ENCODE measurements at places on chromosomes 3 and 15.

DNA sequence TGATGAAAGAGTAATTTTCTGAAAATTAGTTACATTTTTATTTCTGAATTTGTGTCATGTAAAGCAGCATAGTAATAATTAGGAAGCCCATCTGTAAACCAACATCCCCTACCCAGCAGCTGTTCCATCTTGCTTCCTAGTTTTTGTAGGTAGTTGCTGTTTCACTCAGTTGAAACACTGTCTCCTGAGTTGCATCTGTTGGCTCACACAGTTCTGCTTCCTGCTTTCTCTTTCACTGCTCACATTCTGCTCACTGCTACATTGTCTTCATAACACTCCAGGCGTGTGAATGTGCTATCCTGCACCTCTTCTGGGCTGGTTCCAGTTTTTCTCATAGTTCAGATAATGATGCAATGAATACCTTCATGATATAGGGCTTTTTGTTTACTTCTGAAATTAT is 123.4 kb downstream of the EPHB1 start:
- DNase-seq = no peak

- DNase-seq = no peak
Measured at GRCh38 chr3:183924956-183925355, 40.3 kb upstream of the PARL start.

DNA sequence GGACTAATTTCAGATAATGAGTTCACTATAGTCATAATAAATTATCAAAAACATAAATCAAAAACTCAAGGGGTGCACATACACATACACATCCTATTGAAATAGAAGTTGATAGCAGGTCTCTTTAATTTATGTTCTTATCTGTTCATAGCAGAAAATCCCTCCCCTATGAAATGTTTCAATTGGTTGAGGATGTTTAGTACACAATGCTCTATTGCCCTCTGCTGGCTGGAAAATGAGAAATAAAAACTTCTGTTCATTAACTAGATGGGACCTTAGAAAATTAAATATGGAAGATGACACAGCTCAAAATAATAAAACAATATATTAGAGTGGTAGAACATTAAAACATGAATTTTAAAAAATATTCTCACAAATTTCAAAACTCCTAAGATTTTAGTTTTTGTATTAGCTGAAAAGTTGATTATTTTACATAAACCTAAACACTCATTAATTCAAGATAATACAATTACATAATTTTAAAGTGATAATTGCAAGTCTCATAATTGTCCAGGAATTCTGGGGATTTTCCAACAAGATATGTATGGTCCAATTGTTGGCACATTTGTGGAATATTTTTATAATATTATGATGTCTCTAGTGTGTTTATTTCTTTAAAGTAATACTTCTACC is 735.0 kb downstream of the ROBO1 start:
- peak; percentile 32 for DNase-seq

DNA sequence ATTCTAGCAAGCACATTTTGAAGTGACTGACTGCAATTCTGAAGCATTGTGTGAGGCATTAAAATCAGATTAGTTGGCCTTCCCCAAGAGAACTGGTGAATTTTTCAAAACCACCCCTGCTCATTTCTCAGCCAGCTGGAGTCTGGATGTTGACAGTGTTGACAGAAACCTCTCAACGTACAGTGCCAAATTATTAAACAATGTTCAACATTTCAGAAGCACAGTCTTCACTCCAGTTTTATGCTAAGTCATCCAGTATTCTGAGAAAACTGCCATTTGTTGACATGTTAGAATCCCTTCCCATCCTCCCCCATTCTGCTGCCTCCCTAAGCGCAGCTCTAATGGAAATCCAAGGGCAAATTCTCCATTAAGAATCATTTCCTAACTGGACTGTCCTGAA is 369.3 kb upstream of the TRIM42 start:
- DNase-seq = no peak

- DNase-seq = no peak
Measured at GRCh38 chr3:39896184-39896583, 86.8 kb downstream of the MYRIP start.

DNA sequence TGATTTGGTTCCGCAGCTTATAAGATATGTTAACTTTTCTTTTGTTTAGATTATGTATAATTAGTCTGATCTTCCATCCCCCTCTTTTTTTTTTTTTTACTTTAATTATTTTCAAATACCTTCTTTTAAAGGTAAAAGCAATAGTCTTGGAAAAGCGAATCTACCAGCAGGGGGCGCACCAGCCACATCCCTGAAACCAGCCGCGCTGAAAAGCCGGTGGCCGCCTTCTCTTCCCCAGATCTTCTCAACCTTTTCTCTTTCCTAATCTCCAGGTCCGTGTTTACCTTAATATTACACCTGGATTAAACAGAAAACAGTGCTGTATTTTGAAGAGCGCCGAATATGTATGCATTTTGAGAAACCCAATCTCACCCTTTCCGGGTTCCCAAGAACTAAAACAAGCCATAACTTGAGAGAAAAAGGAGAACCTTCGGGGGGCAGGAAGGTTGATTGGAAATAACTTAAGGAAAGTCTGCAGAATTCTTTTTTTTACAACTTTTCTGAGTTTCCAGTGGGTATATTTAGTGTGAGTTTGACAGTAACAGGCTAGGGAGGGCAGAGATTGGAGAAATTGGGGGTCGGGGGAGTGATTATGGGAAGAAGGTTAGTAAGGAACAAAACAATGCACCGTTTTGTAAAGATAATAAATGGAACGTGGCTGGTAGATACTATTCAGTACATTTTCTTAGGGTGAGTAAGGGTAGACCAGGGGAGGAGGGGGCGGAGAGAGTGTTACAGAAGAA is 2.0 kb upstream of the SOX2 start:
- DNase-seq = peak; percentile 41

GRCh38 chr15:44132057-44132456 is 63.0 kb downstream of the FRMD5 start:
- DNase-seq = no peak

DNA sequence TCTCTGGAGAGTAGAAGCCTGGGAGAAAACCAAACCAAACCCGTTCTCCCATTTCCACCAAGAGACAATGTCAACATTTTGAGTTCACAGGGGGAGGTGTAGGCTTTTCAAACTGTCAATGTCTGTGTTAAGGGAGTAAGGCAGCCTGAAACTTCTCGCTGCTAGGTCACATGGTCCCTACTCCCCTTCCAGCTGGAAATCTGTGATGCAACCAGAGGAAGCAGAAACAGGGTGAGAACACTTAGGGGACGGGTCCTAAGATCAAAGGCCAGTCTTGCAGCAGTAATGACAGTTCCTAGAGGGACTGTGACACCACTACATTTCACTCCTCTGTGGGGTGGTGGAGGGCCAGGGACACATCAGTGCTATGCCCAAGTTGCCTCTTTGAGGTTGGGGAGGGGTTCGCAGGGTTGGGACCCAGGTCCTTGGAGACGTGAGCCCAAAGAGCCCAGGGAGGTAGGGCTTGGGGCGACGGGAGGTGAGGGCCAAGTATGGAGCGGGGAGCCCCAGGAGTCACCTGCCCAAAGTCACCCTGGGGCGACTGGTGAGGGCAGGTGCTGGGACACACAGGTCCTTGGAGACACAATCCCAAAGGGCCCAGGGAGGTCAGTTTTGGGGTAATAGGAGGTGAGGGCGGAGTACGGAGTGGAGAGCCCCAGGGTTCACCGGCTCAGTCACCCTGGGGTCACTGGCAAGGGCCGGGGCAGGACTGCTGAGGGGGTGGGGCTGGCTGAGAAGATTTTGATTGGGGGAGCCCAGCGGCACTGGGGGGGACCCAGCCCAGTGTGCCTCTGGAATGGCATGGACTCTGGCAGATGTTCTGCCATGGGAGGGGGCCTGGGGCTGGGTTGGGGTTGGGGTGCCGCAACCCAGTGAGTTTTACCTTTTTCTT is 582 bp downstream of the GOLGA6L2 start:
- DNase-seq = no peak

- DNase-seq = no peak
Measured at GRCh38 chr3:196541684-196542445, 26.5 kb downstream of the WDR53 start.

GRCh38 chr15:90812958-90813265 is 55.5 kb upstream of the FURIN start:
- DNase-seq = no peak

DNA sequence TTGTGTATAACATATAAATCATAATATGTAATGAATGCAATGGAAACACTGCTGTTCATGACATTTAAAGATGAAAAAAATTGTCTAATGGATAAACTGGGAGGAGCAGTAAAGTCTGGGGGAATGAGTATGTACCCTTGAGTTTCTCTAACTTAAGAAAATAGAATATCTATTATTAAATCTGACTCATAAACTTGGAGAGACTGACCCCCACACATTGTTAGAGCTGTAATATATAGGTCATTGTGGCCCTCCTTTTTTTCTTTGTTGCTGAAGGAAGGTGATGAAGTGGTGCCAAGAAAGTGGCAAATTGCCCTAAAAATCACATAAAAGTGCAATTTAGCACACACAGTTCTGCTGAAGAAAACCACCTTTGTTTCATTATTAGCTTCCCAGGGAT is 389.8 kb upstream of the RARB start:
- DNase-seq = no peak

DNA sequence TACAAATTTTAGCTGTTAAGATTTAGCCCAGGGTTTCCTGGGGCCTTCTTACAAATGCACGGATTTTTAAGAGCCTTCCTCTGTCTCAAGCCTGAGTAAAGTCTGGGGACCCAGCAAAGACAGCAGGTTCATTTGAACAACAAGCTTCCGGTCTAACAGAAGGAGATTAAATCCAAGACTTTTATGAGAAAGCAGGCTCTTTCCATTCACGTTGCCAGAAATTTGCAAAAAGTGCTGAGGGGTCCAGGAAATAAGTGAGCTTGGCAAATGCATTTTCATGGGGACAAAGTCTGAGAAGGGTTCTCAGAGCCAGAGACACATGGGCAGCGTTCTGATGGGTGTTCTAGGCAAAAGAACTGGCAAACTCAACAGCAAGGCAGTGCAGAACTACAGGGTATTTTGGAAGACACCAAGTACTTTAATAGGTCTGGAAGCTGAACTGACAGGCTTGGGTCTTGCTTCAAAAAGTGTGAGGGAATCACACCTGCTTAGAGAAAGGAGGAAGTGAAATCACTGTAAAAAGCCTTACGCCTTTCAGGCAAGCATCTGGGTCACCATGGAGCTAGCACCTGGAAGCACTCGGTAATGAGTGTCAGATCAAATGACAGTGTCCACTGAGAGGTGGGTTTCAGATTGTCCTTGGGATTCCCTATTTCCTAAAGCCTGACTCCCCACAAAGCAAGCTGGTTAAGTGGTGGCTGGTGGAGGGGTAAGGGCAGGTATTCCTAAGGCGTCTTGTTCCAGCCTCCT is 115.8 kb upstream of the ARHGEF3 start:
- peak; percentile 32 for DNase-seq

GRCh38 chr3:127137757-127138536 is 55.0 kb upstream of the PRR23E start:
- no peak for DNase-seq

GRCh38 chr3:125116311-125117080 is 60.7 kb upstream of the HEG1 start:
- no peak for DNase-seq

DNA sequence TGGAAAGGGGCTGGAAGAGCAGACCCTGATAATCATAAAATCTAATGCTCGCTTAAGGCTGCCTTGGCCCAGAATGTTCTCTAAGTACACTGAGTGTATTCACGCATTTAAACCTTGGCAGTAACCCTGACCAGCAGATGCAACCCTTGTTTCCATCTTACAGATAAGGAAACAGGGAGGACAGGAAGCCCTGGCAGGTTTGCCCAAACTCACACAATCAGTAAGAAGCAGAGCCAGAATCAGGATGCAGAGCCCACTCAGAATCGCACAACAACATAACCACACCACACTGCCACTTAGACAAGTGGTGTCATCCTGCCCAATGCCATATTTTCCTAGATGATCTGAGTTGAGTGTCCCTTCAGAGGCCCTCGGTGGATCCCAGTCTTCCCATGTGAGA is 214.5 kb upstream of the HES1 start:
- no peak for DNase-seq

DNA sequence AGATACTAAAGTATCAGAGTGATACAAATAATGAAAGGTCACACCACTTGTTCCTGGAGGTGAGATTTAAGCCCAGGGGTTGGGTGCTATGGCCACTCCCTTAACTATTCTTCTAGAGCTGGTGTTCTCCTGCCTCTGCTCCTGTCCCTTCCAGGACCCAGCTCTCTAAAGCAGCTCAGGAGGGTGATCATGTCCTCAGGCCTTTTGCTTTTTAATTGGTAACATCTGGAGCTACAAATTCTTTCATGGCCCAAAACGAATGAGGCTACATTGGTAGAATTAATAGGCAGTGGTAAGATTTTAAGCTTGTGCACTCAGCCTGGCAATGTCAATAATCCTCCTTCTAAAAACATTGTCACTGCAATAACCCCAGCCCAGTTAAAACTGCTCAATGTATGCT is 38.2 kb upstream of the CNOT10 start:
- DNase-seq = no peak

- DNase-seq = no peak
Measured at GRCh38 chr3:173275740-173276139, 121.8 kb upstream of the NLGN1 start.

DNA sequence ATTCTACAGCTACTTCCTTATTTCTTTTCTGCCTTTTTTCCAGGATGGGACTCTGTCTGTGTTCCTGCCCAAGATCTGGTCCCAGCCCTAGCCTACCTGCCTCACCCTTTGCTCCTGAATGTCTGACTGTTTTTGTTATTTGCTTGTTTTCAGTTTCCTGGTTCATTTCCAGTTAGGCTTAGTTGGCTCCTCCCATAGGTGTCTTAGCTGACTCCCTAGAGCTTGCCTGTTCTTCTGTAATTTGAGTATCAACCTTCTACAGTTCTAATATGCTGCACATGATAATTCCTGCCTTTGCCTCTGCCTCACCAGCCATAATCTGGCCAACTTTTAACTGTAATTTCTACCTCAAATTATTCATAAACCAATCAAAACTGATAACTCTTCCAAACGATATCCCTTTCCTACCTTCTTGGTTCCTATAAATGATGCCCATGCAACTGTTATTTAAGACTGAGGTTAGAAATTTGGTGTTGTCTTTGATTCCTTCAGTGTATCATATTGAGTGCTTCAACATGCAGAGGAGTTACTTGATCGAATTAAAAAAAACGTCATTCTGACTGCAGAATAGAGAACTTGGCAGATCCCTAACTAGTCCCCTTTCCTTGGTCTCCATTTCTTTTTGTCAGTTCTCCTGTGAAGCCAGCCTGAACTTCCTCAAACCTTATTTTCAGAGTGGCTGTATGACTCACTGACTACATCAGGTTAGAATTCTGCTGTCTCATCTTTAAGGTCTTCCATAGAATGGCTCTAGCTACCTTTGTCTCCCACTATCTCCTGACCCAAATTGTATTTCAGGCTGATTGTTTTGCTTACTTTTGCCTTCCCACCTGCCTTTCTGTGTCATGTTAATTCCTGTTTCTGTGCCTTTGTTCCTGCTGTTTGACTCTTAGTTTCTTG is 8.4 kb downstream of the GOLM2 start:
- no peak for DNase-seq
